ENCODE measurements at places on chromosomes 12 and 14.

- DNase-seq = no peak
These were observed 120.1 kb downstream of the ITPR2 start for GRCh38 chr12:26712892-26713291.

DNA sequence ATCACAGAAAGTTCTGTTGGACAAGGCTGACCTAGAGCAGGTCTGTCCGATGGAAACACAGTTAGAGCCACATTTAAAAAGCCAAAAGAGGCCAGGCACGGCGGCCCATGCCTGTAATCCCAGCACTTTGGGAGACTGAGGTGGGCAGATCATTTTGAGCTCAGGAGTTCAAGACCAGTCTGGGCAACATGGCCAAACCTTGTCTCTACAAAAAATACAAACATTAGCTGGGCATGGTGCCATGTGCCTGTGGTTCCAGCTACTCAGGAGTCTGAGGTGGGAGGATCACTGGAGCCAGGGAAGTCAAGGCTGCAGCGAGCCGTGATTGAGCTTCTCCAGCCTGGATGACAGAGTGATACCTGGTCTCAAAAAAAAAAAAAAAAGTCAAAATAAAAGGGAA, 14.9 kb downstream of the UBE3B start:
- no peak for DNase-seq

GRCh38 chr14:77189479-77189878, 7.9 kb downstream of the TMEM63C start:
- DNase-seq = no peak

DNA sequence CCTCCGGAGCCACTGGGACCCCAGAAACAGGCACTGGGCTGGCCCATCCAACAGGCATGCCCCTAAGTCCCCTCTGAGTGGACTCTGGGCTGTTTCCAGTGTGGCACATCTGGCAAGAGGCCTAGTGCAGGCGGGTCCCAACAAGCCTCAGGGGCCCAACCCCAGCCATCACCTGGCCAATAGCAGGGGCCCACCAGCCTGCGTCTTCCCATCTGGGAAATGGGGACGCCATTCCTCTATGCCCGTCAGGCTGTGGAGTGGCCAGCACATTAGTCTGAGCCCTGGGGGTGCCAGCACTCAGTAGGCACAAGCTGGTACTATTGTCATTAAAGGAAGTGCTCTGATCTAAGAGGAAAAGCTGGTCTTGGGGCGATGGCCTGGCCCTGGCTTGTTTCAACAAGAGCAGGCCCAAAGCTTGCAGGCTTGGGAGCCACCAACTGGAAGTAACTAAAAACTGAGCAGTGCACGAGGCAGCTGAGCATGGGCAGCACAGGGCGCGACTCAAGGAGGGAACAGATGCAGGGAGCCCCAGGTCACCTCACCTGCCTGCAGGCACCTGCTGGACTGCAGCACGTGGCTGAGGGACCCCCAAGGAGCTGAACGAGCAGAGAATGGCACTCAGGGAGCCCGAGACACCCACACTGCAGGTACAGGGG, 8.4 kb downstream of the DEGS2 start:
- DNase-seq = no peak

DNA sequence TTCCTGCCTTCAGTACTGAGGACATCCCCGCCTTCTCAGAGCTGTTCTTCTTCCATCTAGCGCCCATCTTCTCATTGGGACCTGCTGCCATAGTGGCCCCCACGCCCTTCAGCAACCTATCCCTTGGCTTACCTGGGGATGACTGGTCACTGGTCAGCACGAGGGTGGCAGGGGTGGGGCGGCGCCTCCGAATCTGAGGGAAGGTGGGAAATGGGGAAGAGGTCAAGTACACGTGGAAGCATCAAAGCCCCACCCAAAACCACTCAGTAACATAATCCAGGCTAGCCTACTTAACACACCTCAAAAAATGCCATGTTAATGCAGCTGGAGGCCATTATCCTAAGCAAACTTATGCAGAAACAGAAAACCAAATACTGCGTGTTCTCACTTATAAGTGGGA, 4.3 kb downstream of the PPP1R1A start:
- DNase-seq = no peak

- DNase-seq = no peak
These were observed 209.1 kb downstream of the CCDC59 start for GRCh38 chr12:82149045-82149444.

DNA sequence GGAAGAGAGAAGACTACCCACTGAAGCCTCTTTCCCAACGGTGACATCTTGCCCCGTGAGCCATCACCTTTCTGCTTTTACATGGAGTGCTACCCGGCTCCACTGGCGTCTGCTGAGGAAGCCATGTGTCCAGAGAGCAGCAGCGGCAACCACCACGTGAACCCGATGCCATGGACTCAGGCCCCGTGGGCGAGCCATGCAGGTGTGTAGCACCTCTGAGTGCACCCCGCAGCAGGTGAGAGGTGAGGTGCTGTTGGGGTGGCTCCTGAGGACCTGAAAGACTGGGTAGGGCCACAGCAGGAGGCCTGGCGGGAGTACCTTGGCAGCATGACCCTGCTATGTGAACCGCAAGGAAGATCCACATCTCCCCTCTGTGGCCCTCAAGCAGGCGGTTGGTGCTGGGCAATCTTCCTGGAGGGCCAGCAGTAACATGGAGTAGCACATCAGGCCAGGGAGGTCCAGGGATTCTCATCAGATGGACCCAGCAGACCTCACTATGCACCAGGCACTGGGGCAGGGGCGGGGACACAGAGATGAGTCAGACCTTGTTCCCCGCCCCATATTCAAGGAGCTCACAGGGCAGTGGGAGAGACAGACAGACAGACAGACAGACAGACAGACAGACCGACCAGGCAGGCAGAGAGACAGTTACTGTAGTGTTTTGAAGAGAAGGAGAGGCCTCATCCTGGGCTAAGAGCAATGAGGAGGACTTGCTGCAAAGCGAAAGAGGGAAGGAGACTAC, 129.6 kb downstream of the PAPOLA start:
- no peak for DNase-seq

DNA sequence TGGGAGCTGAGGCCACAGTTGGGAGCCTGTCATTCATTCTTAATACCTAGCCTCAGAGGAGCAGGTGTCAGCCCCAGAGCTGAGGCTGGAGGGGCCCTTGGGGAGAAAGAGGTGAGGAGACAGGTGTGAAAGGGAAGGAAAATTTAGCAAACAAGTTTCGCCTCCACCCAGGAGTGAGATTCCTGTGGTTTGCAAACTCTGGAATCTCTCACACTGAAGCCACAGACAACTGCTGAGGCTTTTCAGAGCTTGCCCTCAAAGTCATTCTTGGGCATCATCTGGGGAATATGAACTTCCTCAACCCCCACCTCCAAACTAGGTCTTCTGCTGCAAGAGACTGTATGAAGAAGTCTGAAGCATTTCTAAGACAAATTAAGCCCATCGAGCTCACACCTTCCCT, 589.5 kb upstream of the TBX3 start:
- DNase-seq = no peak

DNA sequence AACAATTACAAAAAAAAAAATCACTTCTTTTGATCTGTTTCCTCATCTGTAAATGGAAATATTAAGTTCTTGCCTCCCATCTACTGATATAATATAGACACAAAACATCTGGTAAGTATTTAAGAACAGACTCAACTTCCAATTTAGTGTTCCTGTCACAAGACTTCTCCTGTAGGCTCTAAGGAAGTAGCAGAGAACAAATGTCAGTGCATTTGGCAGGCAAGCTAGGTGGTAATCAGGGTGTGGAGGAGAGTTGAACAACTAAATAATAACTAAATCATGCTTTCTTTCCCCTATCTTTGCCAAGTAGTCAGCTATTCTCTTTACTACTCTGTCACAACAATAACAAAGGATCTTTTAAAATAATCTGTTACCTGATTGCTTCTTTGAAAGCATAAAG, 22.1 kb downstream of the BAZ1A start:
- no peak for DNase-seq

- no peak for DNase-seq
These were observed 87.8 kb downstream of the DDX51 start for GRCh38 chr12:132056320-132056719.

- no peak for DNase-seq
These were observed 55.1 kb upstream of the FRMD6 start for GRCh38 chr14:51596488-51597117.

DNA sequence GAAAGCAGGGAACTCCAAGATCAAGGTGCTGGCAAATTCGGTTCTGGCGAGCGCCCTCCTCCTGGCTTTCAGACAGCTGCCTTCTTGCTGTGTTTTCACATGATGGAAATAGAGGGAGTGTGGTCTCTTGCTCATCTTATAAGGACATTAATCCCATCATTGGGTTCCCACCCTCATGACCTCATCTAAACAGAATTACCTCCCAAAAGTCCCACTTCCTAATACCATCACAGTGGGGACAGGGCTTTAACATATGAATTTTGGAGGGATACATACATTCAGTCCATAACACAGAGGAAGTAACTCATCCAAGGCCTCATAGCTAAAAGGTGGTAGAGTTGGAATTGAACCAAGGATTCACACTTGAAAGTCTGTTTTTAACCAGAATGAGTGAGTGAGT, 28.6 kb downstream of the DYRK2 start:
- DNase-seq = no peak

DNA sequence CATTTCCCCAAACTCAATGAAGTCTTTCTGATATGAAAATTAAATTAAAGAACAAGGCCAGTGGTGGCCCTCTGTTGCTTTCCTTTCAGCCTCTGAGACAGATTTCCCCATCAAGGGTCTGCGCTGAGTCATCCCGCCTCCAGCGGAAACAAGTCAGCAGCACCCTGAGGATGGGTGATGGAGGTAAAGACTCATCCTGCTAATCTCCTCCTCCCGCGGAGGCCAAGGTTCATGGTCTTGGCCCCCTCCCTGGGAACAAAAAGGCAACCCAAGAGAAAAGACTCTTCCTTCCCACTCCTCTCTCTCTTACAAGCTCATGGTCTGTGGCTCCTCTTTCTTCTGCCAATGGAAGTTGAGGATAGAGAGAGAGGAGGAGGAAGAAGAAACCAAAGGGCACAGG, 9.0 kb upstream of the NUMB start:
- DNase-seq = no peak

GRCh38 chr12:113128802-113129663, 6.5 kb downstream of the RASAL1 start:
- DNase-seq = no peak

DNA sequence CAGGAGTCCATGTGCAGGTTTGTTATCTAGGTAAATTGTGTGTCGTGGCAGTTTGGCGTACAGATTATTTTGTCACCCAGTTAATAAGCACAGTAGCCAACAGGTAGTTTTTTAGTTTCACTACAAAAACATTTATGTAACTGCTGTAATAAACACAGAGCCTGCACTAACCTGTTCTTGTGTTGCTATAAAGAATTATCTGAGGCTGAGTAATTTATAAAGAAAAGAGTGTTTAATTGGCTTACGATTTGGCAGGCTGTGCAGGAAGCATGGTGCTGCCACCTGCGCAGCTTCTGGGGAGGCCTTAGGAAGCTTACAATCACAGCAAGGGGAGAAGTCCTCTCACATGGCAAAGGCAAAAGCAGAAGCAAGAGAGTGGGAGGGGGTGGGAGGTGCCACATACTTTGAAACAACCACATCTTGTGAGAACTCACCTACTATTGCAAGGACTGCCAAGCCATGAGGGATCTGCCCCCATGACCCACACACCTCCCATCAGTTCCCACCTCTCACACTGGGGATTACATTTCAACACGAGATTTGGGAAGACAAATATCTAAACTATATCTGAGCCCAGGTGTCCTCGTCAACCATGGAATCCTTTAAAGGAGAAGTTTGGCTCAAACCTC, 266.4 kb upstream of the GRIP1 start:
- no peak for DNase-seq

- no peak for DNase-seq
These were observed 1377.5 kb upstream of the FLRT2 start for GRCh38 chr14:84152452-84152851.

GRCh38 chr14:58138031-58138713, 13.8 kb downstream of the ARMH4 start:
- no peak for DNase-seq

- no peak for DNase-seq
These were observed 418.8 kb downstream of the BCL11B start for GRCh38 chr14:98853063-98853729.

DNA sequence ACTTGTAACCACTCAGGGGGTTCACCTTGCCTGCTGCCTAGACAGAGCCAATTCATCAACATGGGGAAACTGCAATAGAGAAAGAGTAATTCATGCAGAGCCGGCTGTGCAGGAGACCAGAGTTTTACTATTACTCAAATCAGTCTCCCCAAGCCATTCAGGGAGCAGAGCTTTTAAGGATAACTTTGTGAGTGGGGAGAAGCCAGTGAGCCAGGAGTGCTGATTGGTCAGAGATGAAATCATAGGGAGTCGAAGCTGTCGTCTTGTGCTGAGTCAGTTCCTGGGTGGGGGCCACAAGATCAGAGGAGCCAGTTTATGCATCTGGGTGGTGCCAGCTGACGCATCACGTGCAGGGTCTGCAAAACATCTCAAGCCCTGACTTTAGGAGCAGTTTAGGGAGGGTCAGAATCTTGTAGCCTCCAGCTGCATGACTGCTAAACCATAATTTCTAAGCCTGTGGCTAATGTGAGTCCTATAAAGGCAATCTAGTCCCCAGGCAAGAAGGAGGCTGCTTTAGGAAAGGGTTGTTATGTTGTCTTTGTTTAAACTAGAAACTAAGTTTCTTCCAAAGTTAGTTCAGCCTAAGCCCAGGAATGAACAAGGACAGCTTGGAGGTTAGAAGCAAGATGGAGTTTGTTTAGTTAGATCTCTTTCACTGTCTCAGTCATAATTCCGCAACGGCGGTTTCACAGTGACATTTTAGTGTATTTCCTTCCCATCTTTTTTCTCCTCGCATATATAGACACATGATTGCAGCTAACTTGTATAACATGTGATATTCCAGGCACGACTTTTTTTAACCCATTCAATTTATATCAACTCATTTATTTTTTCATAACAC, 68.9 kb upstream of the NCOR2 start:
- DNase-seq = no peak

DNA sequence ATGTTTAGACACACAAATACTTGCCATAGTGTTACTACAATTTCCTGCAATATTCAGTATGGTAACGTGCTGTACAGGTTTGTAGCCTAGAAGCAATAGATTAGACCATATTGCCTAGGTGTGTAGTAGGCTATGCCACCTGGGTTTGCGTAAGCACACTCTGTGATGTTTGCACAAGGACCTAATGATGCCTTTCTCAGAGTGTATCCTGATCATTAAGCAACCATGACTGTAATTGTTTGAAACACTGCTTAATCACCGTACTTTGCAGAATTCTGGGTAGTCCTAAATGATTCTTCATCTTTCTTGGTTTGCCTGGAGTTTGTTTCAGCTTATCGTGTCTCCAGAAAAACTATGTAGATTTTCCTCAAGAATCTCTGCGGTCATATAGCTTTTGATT, 11.2 kb upstream of the TCP11L2 start:
- no peak for DNase-seq

DNA sequence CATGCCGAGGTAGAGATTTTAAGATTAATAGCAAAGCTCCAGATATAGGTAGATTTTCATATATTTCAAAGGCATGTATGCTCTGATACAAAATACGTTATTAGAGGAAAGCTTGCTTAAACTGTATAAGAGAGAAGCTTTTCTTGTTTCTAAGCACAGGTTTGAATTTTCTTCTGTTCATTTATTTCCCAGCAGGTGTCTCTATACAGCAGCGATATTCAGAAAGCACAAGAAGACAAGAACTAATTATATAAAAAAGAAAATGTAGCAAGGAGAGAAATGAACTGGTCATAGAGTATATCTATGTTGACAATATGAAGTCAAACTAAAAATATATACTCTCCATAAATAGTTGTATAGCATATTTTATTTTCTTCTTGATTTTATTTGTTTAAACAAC, 307.4 kb upstream of the NOVA1 start:
- no peak for DNase-seq
